ENCODE measurements at places on chromosomes 12 and 14. TPM values are rescaled to one million over a fixed set of nuclear protein-coding genes. Genes with fewer than 3 reads are reported as not detected.

The KIF26A gene
- total RNA-seq, result 16.8 TPM

The CLECL1 gene
- not detected for total RNA-seq

The KRT83 gene
- not detected for total RNA-seq

The PRH2 gene
- total RNA-seq, result not detected

The NKX2-1 gene
- 2.6 TPM for total RNA-seq

The SPTB gene
- total RNA-seq, result 0.94 TPM

The ZFYVE1 gene
- 19.0 TPM for total RNA-seq

The EEF1AKMT3 gene
- total RNA-seq, result 12.6 TPM

The WDHD1 gene
- total RNA-seq, result 99.3 TPM

The AKAP5 gene
- 1.3 TPM for total RNA-seq

Measured in endodermal cell (in vitro differentiated cells).